ENCODE measurements at places on chromosomes 2 and 18. TPM values are rescaled to one million over a fixed set of nuclear protein-coding genes. Genes with fewer than 3 reads are reported as not detected.

HOXD12 gene
- not detected for polyA plus RNA-seq

DNA sequence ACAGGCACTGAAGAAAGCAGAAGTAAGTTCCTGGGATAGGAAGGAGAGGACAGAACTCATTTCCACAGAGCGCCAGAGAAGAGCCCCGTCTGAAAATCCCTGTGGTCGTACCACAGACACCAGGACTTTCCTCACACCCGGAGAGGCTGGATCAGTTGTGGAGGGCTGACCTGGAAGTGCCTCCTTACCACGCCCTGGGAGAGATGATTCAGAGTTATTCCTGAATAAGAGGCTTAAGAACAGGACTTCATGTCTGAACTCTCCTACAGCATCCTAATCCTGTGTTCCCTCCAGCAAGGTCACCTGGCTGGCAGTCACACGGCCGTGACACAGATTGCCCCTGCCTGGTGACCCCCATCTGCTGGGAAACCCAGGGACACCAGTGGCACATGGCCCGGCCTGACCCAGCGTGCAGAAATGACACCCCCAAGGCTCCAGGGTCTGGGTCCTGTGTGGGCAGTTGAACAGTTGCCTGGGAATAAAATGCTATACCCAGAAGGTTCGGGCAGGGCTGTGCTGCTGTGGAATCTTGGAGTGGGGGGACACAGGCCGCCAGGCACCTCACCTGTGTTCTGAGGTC, 105.9 kb downstream of the PXDN start:
- DNase-seq = no peak

DNA sequence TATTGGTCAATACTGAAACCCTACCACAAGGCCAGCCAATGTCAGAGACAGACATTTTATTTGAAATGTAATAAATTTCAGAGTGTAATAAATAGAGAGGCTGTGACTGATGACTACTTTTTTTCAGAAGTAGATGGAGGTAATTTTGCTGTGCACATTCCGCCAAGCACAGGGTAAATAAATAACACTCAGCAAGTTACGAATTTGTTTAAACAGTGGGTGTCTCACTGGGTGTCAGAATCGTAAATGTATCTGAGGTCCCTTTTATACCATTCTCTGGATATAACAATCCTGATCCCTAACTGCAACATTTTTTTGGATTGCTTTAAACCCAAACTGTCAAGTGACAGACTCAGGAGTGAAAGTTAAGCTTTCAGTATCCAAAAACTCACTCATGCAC, 74.1 kb downstream of the GATA6 start:
- DNase-seq = no peak

DNA sequence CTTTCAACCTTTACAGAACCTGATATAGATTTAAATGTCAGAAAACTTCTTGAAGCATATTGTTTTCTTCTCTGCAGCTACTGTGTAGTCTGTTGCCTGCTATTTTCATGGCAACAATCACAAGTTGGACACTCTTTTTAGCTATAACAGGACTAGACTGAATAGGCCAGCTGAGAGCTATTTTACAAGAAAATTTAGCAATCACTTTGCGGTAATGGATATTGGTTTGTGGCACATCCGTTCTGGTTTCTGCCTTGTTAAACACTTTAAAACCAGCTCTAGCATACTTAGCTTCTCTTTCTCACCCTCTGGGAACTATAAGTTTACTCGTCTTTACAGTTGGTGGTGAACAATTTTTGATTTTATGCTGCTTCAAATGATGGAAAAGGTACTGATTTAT, 125.7 kb downstream of the MAP2 start:
- DNase-seq = no peak

DNA sequence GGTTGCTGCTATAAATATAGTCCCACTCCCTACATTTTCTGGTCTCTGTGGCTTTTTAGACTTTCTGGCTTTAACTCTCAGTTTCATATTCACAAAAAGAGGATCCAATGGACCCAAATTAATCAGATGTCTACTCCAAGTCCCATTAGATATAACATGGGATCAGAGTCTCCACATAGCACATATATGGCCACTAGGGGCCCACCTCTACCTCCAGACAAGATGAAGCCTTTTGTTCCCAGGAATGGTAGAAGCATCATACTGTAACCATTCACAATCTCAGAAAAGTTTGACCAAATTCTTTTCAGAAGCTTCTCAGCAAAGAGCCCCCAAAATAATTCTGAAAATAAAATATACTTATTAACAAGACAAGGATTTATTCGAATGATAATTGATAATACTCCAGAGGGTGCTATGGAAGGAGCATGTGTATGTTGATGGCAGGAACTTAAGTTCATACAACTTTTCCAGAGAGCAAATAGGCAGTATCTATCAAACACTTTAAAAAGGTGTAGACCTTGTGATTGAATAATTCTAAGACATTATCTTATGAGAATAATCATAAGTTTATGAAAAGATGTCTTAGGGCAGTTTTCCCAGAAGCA, 382.3 kb upstream of the CRIM1 start:
- no peak for DNase-seq

GRCh38 chr2:237935740-237936452, 30.9 kb upstream of the UBE2F start:
- no peak for DNase-seq

PDE11A gene
- 0.80 TPM for polyA plus RNA-seq

DNA sequence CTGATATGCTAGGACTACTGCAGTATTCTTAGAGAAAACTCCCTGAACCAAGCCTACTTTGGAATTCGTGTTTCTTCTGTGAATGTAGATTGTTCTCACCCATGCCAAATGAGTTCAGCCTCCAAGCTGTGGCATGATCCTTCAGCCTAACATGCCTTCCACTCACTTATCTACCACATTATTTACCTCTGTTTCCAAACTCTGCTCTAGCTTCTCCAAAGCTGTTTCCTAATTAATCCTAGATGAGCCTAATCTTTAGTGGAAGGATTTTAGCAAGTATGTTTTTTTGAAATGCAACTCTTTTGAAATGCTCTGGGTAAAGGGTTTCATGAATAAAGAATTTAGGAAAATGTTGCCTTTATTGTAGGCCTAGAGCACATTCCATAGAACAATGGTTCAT, 152.9 kb upstream of the MMADHC start:
- DNase-seq = no peak

CYP27A1 gene
- polyA plus RNA-seq = 45.8 TPM

DNA sequence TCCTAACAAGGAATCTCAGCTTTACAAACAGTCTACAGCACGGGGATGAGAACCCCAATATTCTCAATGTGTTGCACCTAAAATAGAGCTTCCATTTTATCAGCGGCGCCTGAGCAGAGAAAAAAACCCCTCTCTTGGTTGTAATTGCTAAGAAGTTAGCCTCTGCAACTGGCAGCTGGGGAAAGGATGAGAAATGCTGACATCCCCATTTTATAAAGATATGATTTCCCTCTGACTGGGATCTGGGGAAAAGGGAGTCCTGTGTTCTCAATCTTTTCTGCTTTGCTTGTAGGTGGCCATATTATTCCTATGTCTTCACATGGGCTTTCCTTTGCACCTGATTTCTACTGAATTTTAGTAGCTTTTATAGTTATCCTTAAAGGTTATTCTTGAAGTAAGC, 981.4 kb upstream of the DDX18 start:
- no peak for DNase-seq

GALR1 gene
- polyA plus RNA-seq = 1.2 TPM

DNA sequence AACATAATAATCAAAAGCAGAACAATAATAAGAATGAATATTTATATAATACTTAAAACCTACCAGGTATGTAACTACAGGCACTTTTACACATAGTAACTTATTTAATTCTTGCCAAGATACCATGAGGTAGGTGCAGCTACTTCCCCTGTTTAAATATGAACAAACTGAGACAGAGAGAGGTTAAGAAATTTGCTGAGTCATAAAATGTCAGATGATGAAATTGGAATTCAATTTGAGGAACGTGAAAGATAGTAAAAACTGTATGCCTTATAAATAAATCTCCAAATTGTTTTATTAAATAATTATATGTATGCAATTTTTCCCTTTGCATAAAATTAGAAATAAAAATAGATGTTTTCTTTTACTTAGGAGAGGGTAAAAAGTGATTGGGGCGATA, 1103.3 kb upstream of the NRXN1 start:
- DNase-seq = no peak
